Activated CD4-positive, alpha-beta T cell treated with anti-CD3 and anti-CD28 coated beads, Interleukin-2, amount 50 U/mL, for 24 hours (primary cell): ENCODE measurements at places on chromosomes 4 and X.

DNA sequence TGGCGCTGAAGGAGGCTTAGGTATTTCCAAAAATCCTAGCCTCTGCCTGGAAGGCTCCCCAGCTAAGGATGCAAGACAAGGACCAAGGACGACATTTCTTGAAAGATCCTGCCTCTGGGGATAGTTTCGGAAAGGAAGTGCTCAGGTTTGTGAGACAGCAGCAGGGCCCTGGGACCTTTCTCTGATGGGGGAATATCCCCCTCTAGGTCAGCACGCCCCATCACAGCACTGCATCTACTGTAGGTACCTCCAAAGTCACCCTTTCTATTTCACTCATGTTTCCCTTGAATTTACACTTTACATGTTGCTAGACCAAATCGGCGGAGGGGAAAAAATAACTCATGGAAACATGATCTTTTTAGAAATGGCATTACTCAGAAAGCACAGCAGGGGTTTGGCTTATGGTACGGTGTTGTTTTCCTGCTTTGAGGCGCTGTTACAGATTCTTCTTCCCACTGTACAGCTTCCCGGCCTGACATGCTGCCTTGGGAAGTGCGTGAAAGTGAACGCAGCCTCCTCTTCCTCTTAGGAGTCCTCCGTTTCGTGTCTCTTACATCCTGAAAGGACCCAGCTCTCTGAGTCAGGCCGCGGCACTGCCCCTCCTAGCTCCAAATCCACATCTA is 77.2 kb upstream of the DHRSX start:
- DNase-seq, result no peak

DNA sequence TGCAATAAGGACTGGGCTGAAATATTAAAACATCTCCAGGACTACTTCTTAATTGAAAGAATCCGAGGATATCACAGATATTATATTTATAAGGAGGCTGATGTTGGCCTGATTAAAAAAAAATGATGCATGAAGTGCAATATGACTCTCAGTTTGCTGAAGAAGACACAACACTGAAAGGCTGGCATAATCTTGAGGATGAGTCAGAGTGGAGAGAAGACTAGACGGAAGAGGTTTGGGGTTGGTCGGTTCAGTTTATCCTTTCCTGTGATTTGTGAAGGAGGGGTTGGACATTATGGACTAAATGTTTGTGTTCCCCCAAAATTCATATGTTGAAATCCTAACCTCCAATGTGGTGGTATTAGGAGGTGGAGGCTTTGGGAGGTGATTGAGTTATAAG is 170.3 kb downstream of the CORIN start:
- no peak for DNase-seq

DNA sequence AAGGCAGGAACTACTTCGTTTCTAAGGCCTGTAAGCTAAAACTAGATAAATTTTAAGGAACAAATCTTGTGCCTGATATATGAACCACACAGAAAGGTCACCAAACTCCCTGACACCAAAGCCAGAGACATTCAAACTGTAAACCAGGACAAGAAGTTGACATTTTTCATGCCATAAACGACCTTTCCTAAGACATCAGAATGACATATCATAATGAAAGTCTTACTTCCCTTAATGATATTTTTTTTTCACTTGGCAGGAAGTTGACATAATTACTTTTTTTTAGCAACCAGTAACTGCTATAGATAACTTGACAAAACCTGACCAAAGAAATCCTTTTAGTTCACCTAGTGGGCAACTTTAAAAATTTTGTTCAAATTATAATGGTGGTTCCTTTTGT is 231.5 kb upstream of the AGTR2 start:
- DNase-seq, result no peak

- DNase-seq, result no peak
These were observed 1514.8 kb downstream of the RPA4 start for GRCh38 chrX:98398542-98398941.

DNA sequence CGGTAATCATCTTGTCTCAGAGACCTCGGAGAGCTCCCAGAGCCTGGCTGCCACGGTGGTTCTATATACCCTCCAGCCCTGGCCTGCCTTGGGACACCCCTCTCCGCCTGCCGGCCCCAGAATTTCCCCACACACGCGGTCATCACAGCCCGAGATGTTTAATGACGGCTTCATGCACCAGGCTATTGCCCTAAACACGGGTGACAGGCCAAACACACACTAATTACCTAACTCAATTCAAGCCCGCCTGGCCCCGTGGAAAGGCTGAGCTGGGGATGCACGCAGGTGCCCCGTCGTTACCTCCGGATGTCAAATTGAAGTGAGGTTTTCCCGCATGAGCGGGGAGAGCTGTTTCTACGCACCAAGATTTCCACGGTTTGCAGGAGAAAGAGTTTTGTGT is 72.9 kb upstream of the PPP2R3B start:
- no peak for DNase-seq

DNA sequence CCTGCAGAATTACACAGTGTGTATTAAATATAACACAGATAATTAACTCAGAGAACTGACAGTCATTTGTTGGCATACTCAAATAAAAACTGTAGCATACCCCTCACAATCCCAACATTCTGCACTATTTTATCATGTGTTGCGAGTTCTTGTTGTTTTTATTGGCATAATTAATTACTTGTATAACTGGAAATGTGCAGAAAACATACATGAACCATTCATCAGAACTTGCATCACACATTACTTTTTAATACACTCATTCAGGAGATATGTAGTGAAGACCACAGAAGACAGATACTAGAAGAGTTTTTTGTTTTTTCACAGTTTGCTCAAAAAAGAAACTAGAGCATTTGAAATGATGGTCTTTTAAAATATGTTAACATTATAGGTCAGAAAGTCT is 74.6 kb upstream of the NEIL3 start:
- no peak for DNase-seq

GRCh38 chrX:138925330-138925729 is 213.8 kb upstream of the FGF13 start:
- no peak for DNase-seq

DNA sequence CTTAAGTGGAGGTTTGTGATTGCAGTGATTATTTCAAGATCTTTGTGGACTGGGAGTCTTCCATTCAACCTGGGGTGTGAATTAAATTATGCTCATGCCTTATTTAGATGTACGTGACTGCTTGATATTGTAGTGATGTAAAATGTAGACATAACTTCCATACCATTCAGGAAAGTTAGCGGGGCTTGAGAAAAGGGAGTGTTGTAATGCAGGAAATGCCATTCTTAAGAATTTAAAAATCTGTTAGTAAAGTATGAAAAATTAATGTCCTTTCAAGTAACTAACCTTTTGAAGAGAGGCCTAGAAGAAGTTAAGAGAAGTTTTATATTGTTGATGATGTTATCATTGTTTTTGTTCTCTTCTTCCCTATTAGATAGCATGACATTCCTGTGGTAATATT is 318.2 kb downstream of the CCSER1 start:
- DNase-seq, result no peak

- no peak for DNase-seq
These were observed 21.8 kb upstream of the CXCL6 start for GRCh38 chr4:73814679-73815078.

GRCh38 chrX:66731398-66731797 is 92.5 kb upstream of the EDA2R start:
- no peak for DNase-seq

DNA sequence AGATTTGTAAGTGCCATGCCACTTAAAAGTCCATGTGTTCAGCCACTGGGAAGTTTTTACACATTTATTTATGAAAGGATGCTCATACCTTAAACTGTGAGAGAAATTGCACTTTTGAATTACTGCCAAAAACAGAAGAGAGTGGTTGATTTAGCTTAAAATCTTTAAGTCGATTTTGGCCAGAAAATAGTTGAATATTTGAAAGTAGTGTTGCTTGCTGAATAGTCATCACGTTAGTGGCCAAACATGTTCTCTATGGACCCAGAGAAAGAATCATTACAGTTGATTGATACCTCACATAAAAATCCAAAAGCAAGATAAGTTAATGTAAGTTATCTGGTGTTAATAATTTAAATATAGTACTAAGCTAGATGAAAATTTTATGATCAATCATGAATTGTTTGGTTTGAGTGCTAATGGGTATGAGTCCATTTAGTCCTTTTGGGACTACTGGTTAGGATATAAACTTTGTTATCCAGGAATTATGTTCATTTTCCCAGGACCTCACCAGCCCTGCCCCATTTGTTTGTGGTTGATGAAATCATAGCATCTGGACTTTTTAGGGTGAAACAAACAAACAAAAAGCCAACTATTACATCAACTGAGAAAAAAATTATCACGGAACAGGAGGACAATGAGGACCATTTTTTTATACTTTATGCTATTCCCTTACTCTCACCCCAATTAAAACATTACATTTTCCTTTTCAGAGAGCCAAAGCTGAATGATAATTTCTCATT is 6.3 kb downstream of the GIMD1 start:
- no peak for DNase-seq

GRCh38 chrX:13522811-13523210 is 46.6 kb upstream of the EGFL6 start:
- DNase-seq, result no peak

- no peak for DNase-seq
These were observed 384.6 kb downstream of the IDS start for GRCh38 chrX:149120459-149120858.

DNA sequence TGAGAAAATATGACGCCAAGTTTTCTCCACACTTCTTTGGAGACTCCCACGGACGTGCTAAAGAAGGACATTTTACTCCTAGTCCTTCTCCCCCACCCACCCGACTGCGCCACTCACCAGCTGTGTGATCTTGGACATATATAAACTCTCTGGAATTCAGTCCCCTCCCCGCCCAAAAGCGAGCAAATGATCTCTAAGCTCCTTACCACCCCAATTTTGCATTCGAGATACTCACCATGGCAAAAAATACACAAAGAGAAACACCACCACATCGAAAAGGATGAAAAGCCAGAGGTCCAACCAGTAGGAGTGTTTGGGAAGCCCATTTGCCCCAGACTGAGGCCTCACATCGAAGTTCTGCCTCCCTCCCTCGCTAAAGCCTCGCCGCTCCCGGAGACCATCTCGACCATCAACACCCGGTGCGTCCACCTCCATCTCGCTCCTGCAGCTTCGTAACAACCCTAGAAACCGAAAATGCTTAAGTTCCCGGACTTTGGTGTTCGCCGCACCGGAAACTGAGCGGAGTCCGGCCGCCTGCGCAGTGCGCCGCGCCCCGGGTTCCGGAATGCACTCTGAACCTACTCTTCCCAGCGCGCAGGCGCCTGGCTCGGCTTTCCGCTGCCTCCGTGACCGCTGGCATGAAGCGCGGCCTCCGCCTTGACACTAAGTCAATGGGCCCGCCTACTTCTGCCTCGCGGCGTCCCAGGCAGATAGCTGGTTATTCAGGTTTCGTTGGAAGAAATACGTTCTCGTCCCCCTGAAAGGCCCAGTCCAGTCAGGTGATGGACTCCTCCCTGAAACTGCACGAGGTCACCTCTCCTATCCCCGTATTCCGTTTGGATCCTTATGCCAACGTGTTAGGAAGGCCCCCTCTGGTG is 21.6 kb downstream of the FABP2 start:
- DNase-seq, result peak; percentile 80

- DNase-seq, result no peak
These were observed 21.8 kb downstream of the SPRY1 start for GRCh38 chr4:123418351-123418931.

DNA sequence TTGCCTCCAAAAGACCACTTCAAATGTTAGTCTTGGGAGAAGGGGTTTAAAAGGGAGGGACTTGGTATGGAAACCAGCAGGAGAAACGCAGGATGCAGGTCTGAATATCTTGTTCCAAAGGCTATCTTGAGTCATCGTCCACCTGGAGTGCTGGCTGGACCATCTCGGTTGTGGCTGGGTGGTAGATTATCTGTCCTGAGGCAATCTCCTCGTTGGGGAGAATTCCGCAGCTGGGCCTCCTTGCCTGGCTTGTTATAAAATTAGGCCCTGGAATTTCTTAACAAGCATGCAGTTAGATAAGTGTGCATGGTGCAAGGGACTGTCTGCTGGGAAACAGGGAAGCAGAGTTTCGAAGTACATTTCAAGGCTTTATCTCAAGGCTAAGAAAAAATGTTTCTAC is 2045.7 kb upstream of the TENM3 start:
- no peak for DNase-seq

DNA sequence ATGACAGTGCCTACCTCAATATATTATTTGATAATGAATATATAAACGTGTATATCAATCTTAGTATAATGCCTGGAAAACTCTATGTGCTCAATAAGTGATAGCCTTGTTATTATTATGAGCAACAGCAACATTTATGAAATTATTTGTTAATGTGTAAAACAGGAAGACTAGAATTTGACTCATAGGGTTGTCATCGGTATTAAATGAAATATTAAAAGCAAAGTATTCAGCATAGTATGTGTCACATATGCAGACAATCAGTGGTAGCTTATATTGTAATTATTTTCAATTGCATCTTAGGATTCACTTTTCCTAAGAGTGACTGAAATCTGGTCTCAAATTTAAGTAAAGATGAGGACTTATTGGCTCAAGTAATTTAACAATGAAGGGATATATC is 24.6 kb downstream of the SPANXD start:
- DNase-seq, result no peak

DNA sequence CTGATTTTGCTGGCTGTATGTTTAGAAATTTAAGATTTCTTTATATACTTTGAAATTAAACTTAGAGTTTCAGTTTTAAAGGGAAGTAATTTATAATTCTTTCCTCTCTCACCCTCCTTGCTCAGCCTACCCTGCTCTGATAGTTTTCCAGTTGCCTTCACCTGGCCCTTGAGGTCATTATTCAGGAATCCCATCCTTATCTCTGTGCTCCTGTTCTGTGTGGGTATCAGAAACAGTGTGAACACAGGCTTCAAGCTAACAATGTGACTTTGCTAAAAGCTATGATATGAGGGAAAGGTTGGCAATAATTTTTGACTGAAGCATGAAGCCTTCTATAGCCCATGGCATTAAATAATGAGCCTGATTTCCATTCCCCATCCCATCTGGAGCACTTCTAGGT is 128.1 kb downstream of the MID1 start:
- DNase-seq, result no peak

GRCh38 chr4:525660-526059 is 26.6 kb downstream of the PIGG start:
- no peak for DNase-seq

DNA sequence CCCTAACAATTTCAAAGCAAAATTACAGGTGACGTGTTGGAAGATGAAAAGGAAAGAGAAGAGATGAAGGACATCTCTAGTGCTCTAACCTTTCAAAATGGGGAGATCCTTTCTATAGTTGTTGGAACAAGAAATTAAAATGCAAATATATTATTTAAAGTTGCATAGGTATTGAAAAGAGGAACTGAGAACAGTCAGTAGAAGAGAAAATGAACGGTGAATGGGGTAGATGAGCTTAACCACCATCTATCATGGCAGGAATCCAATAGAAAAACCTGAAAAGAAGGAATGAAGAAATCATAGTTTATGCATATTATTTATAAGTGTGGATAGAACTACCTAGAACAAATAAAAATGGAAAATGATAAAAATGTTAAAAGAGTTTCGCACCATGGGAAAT is 42.0 kb downstream of the ANXA5 start:
- no peak for DNase-seq
